Activated CD8-positive, alpha-beta memory T cell treated with anti-CD3 and anti-CD28 coated beads, Interleukin-2, amount 10 ng/mL, durations not matched to agents 7 days and 5 days (primary cell): ENCODE measurements at places on chromosomes 5 and 9.
A peak's percentile ranks its signal among the peaks of the same experiment; 100 is the strongest.

GRCh38 chr9:123089040-123089439 is 55.6 kb downstream of the GPR21 start:
- H3K4me3 ChIP-seq: no peak overlapping the region
- peaks cover 14% of the 10 kb centered on the region for H3K36me3 ChIP-seq
- H3K27ac ChIP-seq: no peak overlapping the region
- peaks cover 4% of the 10 kb centered on the region for H3K4me1 ChIP-seq

- no peaks in the 10 kb centered on the region for H3K27me3 ChIP-seq
- H3K4me3 ChIP-seq: no peak overlapping the region
- H3K27ac ChIP-seq: no peak overlapping the region
- DNase-seq: no peak
- H3K36me3 ChIP-seq: no peaks in the 10 kb centered on the region
Measured at GRCh38 chr5:57862942-57863341, 380.3 kb upstream of the ACTBL2 start.

DNA sequence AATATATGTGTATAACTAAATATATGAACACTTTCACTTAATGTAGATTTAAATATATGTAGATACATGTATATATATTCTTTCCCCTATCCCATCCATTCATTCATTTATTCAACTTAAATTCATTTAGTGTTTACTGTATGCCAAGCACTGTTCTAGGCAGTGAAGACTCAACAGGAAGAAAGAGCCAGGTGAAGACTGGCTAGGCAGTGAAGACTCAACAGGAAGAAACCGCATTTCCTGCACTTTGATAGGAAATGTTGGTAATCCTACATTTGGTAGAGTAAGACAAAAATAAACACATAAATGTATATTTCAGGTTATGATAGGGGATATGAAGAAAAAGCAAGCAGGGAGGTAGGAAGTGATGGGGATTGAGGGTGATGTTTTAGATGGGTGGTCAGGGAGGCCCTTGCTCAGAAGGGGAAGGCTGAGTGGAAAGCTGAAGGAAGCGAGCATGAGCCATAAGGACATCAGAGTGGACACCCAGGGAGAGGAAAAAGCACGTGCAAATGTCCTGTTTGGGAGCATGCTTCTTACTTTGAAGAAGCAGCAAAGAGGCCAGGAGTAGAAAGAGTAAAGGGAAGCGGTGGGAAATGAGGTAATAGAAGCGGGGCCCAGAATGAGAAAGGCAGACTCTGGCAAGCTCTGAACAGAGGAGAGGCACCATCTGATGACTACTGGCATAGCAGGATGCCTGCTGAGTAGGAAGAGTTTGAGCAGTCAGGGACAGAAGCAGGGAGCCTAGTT is 227.8 kb upstream of the MAP3K1 start:
- no peak overlapping the region for H3K4me3 ChIP-seq
- DNase-seq: no peak
- H3K36me3 ChIP-seq: no peaks in the 10 kb centered on the region
- peaks cover 23% of the 10 kb centered on the region for H3K4me1 ChIP-seq

DNA sequence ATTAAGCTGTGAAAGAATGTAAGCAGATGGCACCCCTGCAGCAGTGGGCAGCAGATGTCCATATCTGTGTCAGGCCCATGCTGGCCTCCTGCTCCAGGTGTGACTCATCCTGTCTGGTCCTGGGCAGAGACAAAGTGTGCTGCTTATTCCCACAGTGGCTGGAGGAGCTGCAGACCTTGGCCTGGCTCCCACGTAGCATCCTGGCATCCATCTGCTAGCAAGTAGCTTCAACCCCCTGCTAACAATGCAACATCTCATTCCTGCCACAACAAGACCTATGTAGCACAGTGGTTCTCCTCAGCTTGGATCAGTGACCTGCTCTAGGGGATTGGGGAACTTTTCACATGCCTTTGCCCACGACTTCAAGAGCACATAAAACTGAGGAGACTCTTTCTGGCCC is 126.4 kb upstream of the SLC12A2 start:
- peaks cover 2% of the 10 kb centered on the region for H3K4me1 ChIP-seq
- H3K27ac ChIP-seq: no peak overlapping the region
- H3K27me3 ChIP-seq: no peaks in the 10 kb centered on the region
- H3K4me3 ChIP-seq: no peak overlapping the region
- peaks cover 1% of the 10 kb centered on the region for H3K36me3 ChIP-seq

- DNase-seq: no peak
- peak overlapping the region; percentile 89 for H3K4me3 ChIP-seq
- peaks cover 41% of the 10 kb centered on the region for H3K36me3 ChIP-seq
- H3K27me3 ChIP-seq: no peaks in the 10 kb centered on the region
Measured at GRCh38 chr9:110148891-110149290, 59.1 kb downstream of the C9orf152 start.

DNA sequence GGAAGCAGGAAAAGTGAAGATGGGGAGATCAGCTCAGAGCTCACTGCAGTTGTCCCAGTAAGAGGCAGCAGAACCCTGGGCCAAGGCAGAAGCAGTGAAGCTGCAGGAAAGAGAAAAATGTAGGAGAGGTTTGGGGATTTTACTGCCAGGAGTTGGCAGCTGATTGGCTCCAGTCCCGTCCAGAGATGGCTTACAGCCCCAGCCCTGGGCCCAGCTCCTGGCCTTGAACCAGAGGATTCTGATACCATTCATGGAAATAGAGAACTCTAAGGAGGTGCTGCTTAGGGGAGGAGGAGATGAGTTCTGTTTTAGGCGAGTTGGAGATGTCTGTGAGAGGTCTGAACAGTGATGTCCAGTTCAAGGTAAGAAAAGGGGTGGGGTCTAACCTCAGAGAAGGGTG is 4.6 kb downstream of the MORN5 start:
- no peak for DNase-seq
- H3K27me3 ChIP-seq: peaks cover 48% of the 10 kb centered on the region
- H3K4me1 ChIP-seq: peaks cover 6% of the 10 kb centered on the region
- no peak overlapping the region for H3K27ac ChIP-seq

- no peak for DNase-seq
- no peak overlapping the region for H3K4me3 ChIP-seq
- peaks cover 8% of the 10 kb centered on the region for H3K27me3 ChIP-seq
- no peaks in the 10 kb centered on the region for H3K4me1 ChIP-seq
- H3K27ac ChIP-seq: no peak overlapping the region
- no peaks in the 10 kb centered on the region for H3K36me3 ChIP-seq
Measured at GRCh38 chr5:7759951-7760580, 90.9 kb downstream of the CFAP90 start.

DNA sequence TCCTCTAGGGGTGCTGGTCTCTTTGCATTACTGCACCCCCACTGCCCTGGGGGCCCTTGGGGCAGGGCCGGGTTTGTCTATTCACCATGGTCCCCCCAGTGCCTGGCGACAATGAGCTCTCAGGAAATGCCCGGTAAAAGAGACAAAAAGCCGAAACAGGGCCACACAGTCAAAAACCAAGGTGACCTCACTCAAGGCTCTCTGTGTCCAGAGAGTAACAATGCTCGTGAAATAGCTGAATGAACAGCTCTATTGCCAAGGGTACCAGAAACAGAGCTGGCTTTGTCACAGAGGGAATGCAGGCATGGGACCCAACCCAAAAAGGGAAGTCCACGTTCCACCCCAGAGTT is 16.0 kb downstream of the SH3PXD2B start:
- peaks cover 20% of the 10 kb centered on the region for H3K27me3 ChIP-seq
- H3K27ac ChIP-seq: no peak overlapping the region
- H3K36me3 ChIP-seq: no peaks in the 10 kb centered on the region
- no peak overlapping the region for H3K4me3 ChIP-seq
- peaks cover 3% of the 10 kb centered on the region for H3K4me1 ChIP-seq

- H3K27me3 ChIP-seq: peaks cover 2% of the 10 kb centered on the region
- no peaks in the 10 kb centered on the region for H3K36me3 ChIP-seq
- no peak for DNase-seq
- no peak overlapping the region for H3K27ac ChIP-seq
Measured at GRCh38 chr5:159667286-159667685, 249.0 kb upstream of the ADRA1B start.

GRCh38 chr5:125630237-125630636 is 793.0 kb upstream of the GRAMD2B start:
- no peaks in the 10 kb centered on the region for H3K4me1 ChIP-seq
- no peak overlapping the region for H3K27ac ChIP-seq
- no peaks in the 10 kb centered on the region for H3K36me3 ChIP-seq
- DNase-seq: no peak

DNA sequence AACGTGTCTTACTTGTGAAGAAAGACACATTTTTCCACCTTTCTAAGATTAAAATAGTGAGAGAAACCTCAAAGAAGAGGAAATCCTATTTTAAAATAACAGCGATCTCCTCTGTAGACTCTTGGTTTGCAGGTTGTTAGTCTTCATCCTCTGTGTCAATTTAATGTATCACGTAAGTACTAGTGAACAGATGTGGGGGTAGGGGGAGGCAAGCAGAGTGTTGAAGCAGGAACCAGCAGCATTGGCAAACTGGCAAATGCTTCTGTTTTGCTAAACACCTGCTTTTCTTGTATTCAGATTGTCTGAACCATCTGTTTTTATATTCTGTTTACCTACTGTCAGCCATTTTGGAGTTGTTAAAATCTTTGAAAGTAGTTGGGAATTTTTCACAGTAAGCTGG is 159.3 kb upstream of the TLX3 start:
- no peak for DNase-seq
- no peak overlapping the region for H3K4me3 ChIP-seq
- no peak overlapping the region for H3K27ac ChIP-seq

GRCh38 chr5:9947225-9947714 is 302.4 kb downstream of the ATPSCKMT start:
- no peak overlapping the region for H3K4me3 ChIP-seq
- no peaks in the 10 kb centered on the region for H3K36me3 ChIP-seq
- H3K27me3 ChIP-seq: no peaks in the 10 kb centered on the region

GRCh38 chr5:155193029-155193428 is 179.5 kb downstream of the KIF4B start:
- DNase-seq: no peak
- no peak overlapping the region for H3K27ac ChIP-seq
- no peaks in the 10 kb centered on the region for H3K4me1 ChIP-seq

DNA sequence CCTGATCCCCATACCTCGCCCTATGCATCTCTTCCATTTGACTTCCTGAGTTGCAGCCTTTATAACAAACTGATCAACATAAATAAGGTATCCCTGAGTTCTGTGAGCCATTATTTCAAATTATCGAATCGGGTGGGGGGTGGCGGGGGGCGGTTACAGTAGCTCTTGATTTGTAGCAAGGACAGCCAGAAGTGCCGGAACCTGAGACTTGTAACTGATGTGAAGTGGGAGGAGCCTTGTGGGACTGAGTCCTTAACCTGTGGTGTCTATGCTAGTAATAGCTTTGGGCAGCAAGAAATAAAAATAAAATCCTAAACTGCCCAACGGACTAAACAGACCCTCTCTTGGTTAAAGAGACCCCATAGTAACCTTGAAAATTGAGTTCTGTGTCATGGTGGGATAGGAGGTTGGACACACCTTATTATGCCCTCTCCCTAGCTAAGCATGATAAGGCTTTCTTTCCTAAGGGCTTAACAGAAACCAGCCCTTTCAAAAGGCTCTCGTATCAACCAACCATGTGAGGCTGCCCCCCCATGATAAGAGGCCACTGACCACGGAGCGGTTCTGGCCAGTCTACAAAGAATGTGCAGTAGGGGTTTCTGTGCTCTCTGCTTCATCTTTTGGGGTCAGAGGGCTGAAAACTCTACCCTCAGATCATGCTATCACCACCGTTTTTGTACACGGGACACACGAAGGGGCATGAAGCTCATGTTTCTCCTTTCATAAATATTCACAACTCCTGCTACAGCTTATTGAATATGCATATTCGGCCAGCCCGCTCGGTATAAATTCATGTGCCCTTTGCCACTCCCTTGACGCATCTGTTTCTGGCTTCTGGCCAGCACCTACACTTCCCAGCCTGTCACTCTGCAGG is 39.5 kb upstream of the IQGAP2 start:
- H3K4me1 ChIP-seq: peaks cover 13% of the 10 kb centered on the region
- no peak overlapping the region for H3K27ac ChIP-seq
- no peak for DNase-seq
- peaks cover 2% of the 10 kb centered on the region for H3K27me3 ChIP-seq

DNA sequence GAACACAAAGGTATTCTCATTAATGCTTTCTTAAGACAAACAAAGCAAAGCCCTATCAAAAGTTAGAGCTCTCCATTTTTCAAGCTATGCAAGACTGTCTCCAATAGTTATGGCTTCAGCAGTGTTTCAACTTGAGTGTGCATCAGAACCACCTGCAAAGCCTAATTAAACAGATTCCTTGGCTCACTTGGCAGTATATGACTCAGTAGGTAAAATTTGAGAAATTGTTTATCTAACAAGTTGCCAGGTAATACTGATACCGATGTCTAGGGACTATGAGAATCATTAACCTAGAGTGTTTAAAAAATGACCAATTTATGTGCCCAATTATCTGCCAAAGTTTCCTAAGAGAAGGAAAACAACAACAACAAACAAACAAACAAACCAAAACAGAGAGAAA is 60.3 kb upstream of the PARP8 start:
- DNase-seq: no peak
- H3K4me1 ChIP-seq: peaks cover 16% of the 10 kb centered on the region
- H3K36me3 ChIP-seq: peaks cover 16% of the 10 kb centered on the region
- no peaks in the 10 kb centered on the region for H3K27me3 ChIP-seq

GRCh38 chr5:124436294-124436693 is 310.1 kb downstream of the ZNF608 start:
- no peaks in the 10 kb centered on the region for H3K4me1 ChIP-seq
- H3K27me3 ChIP-seq: no peaks in the 10 kb centered on the region
- H3K4me3 ChIP-seq: no peak overlapping the region
- no peak overlapping the region for H3K27ac ChIP-seq
- H3K36me3 ChIP-seq: no peaks in the 10 kb centered on the region

- no peak overlapping the region for H3K4me3 ChIP-seq
- H3K4me1 ChIP-seq: peaks cover 9% of the 10 kb centered on the region
- H3K27ac ChIP-seq: no peak overlapping the region
- H3K36me3 ChIP-seq: peaks cover 5% of the 10 kb centered on the region
- DNase-seq: no peak
Measured at GRCh38 chr5:151257731-151258181, 4.8 kb downstream of the GM2A start.

DNA sequence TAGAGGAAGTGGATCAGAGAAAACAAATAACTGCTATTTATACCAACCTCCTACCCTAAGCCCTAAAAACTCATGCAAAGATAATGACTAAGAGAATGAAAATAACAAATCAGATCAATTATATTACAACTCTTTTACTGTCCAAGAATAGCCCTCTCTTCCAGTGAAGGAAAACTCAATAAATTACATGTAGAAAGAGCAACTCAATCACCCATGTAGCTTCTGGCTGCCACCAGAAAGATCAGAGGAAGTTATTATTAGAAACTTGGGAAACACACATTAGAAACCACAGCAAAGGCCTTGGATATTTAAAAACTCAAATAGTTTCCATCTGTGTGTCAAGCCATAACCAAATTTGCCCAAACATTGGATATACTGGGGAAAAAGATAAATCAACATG is 134.0 kb upstream of the TARS1 start:
- H3K4me3 ChIP-seq: no peak overlapping the region
- no peaks in the 10 kb centered on the region for H3K4me1 ChIP-seq
- no peaks in the 10 kb centered on the region for H3K27me3 ChIP-seq
- H3K36me3 ChIP-seq: no peaks in the 10 kb centered on the region
